Endothelial cell of coronary artery (primary cell): ENCODE measurements at places on chromosomes 7 and 10. TPM values are rescaled to one million over a fixed set of nuclear protein-coding genes. Genes with fewer than 3 reads are reported as not detected.

The NUTM2A gene
- total RNA-seq, result 0.19 and 0.27 TPM in 2 replicates

The PNLIP gene
- total RNA-seq, result not detected in 2 replicates

The LRMDA gene
- 2.1 and 7.9 TPM in 2 replicates for total RNA-seq

The MBLAC1 gene
- 1.7 and 2.2 TPM in 2 replicates for total RNA-seq

The CFAP70 gene
- total RNA-seq, result 0.19 and 0.27 TPM in 2 replicates

The SMKR1 gene
- total RNA-seq, result 0.28 and 0.54 TPM in 2 replicates

The GPNMB gene
- total RNA-seq, result 0.27 and 0.47 TPM in 2 replicates

The SLC18A3 gene
- under 0.01 TPM in 1 of 2 replicates, not detected in the other for total RNA-seq

The CREM gene
- 39.7 and 47.4 TPM in 2 replicates for total RNA-seq

The ATP6V1F gene
- total RNA-seq, result 74.5 and 76.3 TPM in 2 replicates

The MEOX2 gene
- under 0.01 TPM in 1 of 2 replicates, not detected in the other for total RNA-seq

The SVOPL gene
- not detected in 2 replicates for total RNA-seq

The BMS1 gene
- 21.6 and 28.1 TPM in 2 replicates for total RNA-seq

The ITPRID1 gene
- not detected in 2 replicates for total RNA-seq

The MOGAT3 gene
- not detected in 2 replicates for total RNA-seq

The CDNF gene
- total RNA-seq, result 0.36 and 0.47 TPM in 2 replicates

The KCP gene
- total RNA-seq, result not detected in 2 replicates

The NEUROD6 gene
- not detected in 2 replicates for total RNA-seq

The SLC26A4 gene
- 0.75 and 0.99 TPM in 2 replicates for total RNA-seq

The STAM gene
- total RNA-seq, result 10.9 and 14.3 TPM in 2 replicates

The NUDT13 gene
- total RNA-seq, result 0.63 and 1.6 TPM in 2 replicates
